Uterus (tissue), 4 donors: ENCODE measurements at places on chromosomes 2 and 18. TPM values are rescaled to one million over a fixed set of nuclear protein-coding genes. Genes with fewer than 3 reads are reported as not detected.

DNA sequence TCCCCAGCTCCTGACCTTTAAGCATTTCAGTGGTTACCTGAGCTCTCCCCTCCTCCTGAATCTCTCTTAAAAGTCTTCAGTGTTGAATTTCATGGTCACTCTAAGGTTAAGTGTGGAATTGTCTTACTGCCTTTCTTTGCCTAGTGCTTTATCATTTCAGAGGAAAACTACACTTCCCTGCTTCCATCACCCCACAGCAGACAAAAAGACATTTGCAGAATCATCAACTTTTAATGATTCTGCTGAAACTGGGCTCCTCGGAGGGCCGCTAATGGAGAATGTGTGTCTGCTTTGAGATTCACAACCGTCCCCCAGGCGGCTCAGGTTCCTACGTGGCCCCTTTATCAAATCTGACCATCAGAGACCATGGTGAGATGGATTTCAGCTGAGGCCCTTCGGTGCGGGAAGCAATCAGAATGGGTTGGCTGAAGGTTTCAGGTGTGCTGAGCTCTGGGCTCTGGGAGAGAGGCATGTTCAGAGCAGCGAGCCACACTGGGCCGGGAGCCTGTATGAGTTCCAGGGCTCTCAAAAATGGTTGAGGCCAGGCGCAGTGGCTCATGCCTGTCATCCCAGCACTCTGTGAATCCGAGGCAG lies 41.9 kb upstream of the TBC1D8 start:
- no peak for DNase-seq
- H3K27me3 ChIP-seq, result no peaks in the 10 kb centered on the region
- no peak overlapping the region for H3K4me3 ChIP-seq
- no peaks in the 10 kb centered on the region for H3K4me1 ChIP-seq

GRCh38 chr2:155141418-155141817 lies 442.9 kb downstream of the KCNJ3 start:
- H3K4me3 ChIP-seq, result no peak overlapping the region
- H3K36me3 ChIP-seq, result no peaks in the 10 kb centered on the region
- H3K27me3 ChIP-seq, result no peaks in the 10 kb centered on the region
- no peaks in the 10 kb centered on the region for H3K4me1 ChIP-seq

Gene CBLN2
- total RNA-seq, result not detected

GRCh38 chr2:174007010-174007409 lies 41.8 kb upstream of the SP3 start:
- H3K4me1 ChIP-seq, result peaks cover 14% of the 10 kb centered on the region
- no peak for DNase-seq
- no peak overlapping the region for H3K4me3 ChIP-seq

- no peak overlapping the region for H3K4me3 ChIP-seq
- no peaks in the 10 kb centered on the region for H3K27me3 ChIP-seq
- H3K27ac ChIP-seq, result no peak overlapping the region
- no peaks in the 10 kb centered on the region for H3K4me1 ChIP-seq
- no peaks in the 10 kb centered on the region for H3K36me3 ChIP-seq
Measured at GRCh38 chr2:121640380-121641316, 8.6 kb downstream of the CLASP1 start.

DNA sequence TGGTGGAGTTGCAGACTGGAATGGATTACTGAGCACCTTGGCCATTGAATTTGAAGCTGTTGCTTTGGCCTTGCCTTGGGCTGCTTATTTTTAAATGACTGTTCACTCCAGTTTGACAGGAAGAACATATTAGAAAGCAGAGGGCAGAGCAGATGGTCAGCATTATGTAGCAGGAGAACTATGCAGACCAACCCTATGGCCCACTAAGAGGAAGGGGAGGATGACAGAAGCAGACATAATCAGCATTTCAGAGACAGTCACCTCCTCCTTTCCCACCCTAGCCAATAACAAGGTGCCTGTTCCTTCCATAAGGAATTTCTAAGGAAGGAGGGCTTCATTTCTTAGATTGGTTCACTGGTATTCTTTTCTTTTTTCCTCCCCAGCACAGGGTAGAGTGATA lies 2.4 kb downstream of the CHRNA1 start:
- H3K27ac ChIP-seq, result no peak overlapping the region
- no peaks in the 10 kb centered on the region for H3K36me3 ChIP-seq
- H3K27me3 ChIP-seq, result no peaks in the 10 kb centered on the region
- H3K4me3 ChIP-seq, result no peak overlapping the region
- no peaks in the 10 kb centered on the region for H3K4me1 ChIP-seq

GRCh38 chr18:71107244-71107643 lies 818.4 kb downstream of the SOCS6 start:
- H3K27me3 ChIP-seq, result no peaks in the 10 kb centered on the region
- no peaks in the 10 kb centered on the region for H3K4me1 ChIP-seq

DNA sequence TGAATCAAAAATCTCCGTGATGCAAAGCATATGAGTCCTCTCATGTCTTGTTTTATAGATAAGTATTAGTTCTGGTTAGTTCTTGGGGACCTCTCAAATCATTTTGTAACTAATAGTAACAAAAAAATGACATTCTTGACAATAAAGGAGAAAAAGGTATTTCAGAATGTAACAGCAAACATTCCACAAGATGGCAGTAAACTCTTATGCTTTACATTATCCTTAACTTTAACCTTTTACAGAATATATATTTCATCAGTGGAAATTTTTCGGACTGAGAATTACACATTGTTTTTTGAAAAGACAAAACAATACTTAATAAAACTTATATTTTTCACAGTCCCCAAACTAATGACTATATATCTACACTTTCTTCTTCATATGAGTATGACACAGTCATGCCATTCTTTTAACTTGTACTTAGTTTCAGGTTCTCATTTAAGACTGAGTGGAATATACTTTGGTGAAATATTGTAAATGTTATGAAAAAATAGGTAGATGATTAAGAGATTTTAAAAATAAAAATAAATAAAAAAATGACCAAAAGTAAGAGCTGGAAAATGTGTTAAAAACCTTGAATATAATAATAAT lies 142.9 kb upstream of the NXPH2 start:
- H3K36me3 ChIP-seq, result no peaks in the 10 kb centered on the region
- no peaks in the 10 kb centered on the region for H3K4me1 ChIP-seq
- H3K27me3 ChIP-seq, result no peaks in the 10 kb centered on the region
- DNase-seq, result no peak

GRCh38 chr18:45667056-45667736 lies 51.9 kb downstream of the SLC14A2 start:
- no peaks in the 10 kb centered on the region for H3K27me3 ChIP-seq
- no peak for DNase-seq
- H3K4me3 ChIP-seq, result no peak overlapping the region
- no peak overlapping the region for H3K27ac ChIP-seq
- peaks cover 3% of the 10 kb centered on the region for H3K4me1 ChIP-seq

Gene ALLC
- total RNA-seq, result not detected

DNA sequence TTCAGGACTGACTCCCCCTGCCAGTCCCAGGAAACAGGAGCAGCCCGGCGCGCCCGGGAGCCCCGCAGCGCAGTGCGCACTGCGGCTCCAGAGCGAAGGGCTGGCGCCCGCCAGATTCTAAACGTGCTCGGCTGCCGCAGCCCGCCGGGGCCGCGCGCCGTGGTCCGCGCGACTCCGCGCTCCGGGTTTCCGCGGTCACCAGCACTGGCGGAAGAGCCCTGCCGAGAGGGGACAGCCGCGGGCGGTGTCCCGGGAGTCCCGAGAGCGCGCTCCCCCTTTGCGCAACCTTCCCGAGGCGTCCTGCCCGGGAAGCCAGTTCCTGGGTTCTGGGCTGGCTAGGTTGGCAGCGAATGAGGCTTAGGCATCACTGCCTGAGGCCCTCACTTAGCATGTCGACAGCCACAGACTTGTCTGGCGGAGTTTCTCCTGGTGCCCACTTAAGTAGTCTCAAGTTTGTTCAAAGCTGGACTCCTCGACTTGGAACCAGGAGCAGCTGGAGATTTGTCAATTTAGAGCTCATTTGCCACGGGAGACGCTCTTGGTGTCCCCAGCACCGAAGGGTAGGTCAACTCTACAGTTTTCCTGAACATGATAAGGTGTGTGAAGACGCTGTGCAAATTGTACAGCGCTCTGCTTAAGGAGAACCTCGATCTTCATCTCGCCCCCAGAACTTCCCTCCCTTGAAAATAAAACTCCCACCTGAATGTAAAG lies 1.5 kb upstream of the VSNL1 start:
- DNase-seq, result peak; percentile 73
- peak overlapping the region; percentile 50 for H3K4me3 ChIP-seq
- H3K4me1 ChIP-seq, result no peaks in the 10 kb centered on the region
- no peaks in the 10 kb centered on the region for H3K36me3 ChIP-seq
- peaks cover 11% of the 10 kb centered on the region for H3K27me3 ChIP-seq

- H3K4me3 ChIP-seq, result no peak overlapping the region
- H3K27me3 ChIP-seq, result no peaks in the 10 kb centered on the region
- DNase-seq, result no peak
Measured at GRCh38 chr2:104804148-104804890, 49.6 kb upstream of the POU3F3 start.

DNA sequence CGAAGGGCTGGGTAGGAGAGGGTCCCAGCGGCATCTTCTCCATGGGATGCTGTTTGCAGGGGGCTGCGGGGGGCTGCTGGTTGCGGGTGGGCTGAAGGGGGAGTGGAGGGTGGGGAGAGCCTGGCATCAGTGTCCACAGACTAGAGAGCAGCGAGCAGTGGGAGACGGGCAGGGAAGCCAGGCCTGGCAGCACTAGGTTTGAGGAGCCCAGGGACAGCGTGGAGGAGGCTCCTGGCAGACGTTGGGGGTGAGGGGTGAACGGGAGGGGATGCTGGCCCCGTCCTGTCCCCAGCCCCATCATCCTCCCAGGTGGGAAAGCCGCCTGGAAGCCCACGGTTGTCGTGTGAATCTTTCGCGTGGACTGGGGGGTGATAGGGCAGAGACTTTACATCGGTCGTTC lies 48.2 kb upstream of the TFCP2L1 start:
- H3K4me3 ChIP-seq, result no peak overlapping the region
- H3K4me1 ChIP-seq, result no peaks in the 10 kb centered on the region
- H3K27me3 ChIP-seq, result no peaks in the 10 kb centered on the region
- H3K27ac ChIP-seq, result no peak overlapping the region
- no peak for DNase-seq

DNA sequence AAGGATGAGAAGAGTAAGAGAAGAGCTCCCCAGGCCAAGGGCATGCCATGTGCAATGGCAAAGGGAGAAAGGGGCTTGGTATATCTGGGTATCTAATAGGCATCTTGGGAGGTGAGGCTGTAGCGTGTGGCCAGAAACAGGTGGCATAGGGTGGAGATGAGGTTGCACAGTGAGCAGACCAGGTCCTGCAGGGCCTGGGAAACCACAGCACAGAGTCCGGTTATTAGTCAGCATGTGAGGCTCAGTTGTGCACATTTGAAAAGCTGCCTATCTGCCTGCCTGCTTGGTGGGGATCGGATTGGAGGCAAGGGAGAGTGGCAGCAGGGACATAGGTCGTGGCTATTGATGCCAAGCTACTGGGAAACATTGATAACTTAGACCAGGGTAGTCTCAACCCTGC lies 190.6 kb downstream of the TPGS2 start:
- H3K27me3 ChIP-seq, result no peaks in the 10 kb centered on the region
- H3K4me3 ChIP-seq, result no peak overlapping the region
- DNase-seq, result no peak
- no peaks in the 10 kb centered on the region for H3K4me1 ChIP-seq
- no peak overlapping the region for H3K27ac ChIP-seq
- no peaks in the 10 kb centered on the region for H3K36me3 ChIP-seq

Gene FBXO15
- total RNA-seq, result 0.76 TPM

DNA sequence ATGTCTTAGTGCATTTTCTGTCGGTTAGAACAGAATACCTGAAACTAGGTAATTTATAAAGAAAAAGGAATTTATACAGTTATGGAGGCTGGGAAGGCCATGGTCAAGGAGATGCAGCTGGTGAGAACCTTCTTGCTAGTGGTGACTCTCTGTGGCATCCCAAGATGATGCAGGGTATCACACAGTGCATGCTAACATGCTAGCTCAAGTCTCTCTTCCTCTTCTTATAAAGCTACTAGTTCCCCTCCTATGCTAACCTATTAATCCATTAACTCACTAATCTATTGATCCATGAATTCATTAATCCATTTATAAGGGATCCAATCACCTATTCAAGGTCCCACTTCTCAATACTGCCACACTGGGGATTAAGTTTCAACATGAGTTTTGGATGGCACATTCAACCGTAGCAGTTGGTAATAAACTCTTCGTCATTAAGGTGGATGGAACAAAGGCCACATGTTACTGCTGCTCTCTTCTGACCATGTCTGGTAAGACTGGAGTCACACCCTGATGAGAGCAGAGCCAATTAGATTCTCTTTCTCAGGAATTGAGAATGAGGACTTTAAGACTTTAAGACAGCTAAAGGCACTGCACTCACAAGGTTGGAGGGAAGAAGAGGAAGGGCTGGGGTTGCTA lies 211.6 kb upstream of the SMAD7 start:
- no peak overlapping the region for H3K4me3 ChIP-seq
- no peaks in the 10 kb centered on the region for H3K27me3 ChIP-seq
- no peak for DNase-seq
- H3K27ac ChIP-seq, result no peak overlapping the region
- H3K36me3 ChIP-seq, result no peaks in the 10 kb centered on the region

Gene GAREM2
- total RNA-seq, result 5.1 TPM

Gene AQP12A
- total RNA-seq, result not detected

Gene NT5C1B
- not detected for total RNA-seq

Gene EML6
- total RNA-seq, result 1.4 TPM

Gene FAM237A
- total RNA-seq, result not detected

- no peaks in the 10 kb centered on the region for H3K36me3 ChIP-seq
- peak; percentile 15 for DNase-seq
- H3K27ac ChIP-seq, result peak overlapping the region; percentile 98
Measured at GRCh38 chr2:65436824-65437221, 4.4 kb upstream of the SPRED2 start.

DNA sequence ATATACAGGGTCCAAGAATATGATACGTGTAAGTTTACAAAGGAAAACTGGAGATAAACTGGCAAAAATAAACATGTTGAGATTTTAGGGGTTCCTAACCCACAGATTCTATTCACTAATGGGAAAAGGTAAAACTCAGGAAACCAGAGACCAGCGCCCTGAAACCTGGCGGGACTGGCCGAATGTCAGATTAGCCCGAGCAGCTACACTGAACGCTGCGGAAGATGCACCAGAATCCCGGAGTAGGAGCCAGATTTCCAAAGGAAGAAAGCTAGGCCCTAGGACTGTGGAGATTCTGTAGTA lies 679 bp upstream of the WDR75 start:
- peak overlapping the region; percentile 97 for H3K27ac ChIP-seq
- H3K4me1 ChIP-seq, result peaks cover 9% of the 10 kb centered on the region
- DNase-seq, result no peak
- peak overlapping the region; percentile 91 for H3K4me3 ChIP-seq
- H3K27me3 ChIP-seq, result no peaks in the 10 kb centered on the region

DNA sequence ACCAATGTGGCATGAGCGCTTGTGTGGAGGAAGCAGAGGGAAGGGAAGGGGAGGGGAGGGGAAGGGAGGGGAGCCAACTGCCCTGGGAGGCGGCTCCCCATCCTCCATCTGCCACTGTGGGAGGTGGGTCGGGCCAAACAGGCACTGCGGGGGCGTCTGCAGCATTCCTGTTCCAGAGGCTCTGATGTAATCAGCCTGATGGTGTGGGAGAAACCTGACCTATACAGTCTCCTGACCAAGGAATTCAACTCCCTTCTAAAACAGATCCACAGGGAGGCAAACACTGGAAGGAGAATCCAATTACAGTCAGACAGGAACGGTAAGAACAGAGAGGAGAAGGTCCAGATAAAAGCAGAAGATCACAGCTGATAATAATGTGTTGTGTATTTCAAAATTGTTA lies 88.8 kb downstream of the CD8B2 start:
- H3K36me3 ChIP-seq, result no peaks in the 10 kb centered on the region
- DNase-seq, result peak; percentile 76
- H3K4me1 ChIP-seq, result no peaks in the 10 kb centered on the region
- peak overlapping the region; percentile 71 for H3K27ac ChIP-seq
- no peak overlapping the region for H3K4me3 ChIP-seq

- H3K36me3 ChIP-seq, result no peaks in the 10 kb centered on the region
- H3K27me3 ChIP-seq, result no peaks in the 10 kb centered on the region
- H3K27ac ChIP-seq, result no peak overlapping the region
- H3K4me3 ChIP-seq, result no peak overlapping the region
Measured at GRCh38 chr2:219576505-219577388, 4.6 kb downstream of the INHA start.
